ENCODE measurements at places on chromosomes 2 and 18. TPM values are rescaled to one million over a fixed set of nuclear protein-coding genes. Genes with fewer than 3 reads are reported as not detected.

- DNase-seq: no peak
Measured at GRCh38 chr2:28652217-28652616, 99.4 kb upstream of the PPP1CB start.

DNA sequence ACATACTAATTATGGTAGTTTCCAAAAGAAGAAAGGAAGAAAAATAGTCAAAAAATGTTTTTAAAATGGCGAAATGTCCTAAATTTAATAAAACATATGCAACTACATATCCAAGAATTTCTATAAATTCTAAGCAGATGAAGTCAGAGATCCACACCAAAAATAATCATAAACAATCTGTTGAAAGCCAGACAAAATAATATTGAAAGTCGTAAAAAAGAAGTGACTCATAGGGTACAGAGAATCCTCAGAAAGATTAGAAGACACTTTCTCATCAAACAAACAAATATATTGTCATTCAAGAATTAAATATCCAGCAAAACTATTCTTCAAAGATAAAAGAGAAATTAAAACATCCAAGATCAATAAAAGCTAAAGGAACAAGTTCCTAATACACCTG lies 281.4 kb upstream of the ZNF804A start:
- DNase-seq: no peak

DNA sequence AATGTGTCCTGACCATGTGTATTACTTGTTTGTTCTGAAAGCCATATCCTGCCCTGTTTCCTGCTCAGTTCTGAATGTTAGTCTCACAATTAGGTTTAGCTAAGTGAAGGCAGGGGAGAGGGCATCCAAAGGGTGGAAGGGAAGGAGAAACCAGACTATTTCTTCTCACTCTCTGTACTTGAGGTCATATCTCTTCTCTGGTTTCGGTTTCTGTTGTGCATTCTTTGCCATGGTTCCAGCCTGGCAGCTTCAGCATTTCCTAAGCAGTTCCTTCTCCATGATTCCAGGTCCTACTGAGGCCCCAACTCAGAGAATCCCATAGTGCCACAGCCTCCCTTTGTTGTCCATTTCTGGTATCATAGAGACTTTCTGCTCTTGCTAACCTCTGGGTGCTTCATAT lies 40.3 kb upstream of the HNMT start:
- DNase-seq: no peak

- DNase-seq: peak; percentile 66
Measured at GRCh38 chr2:30231996-30232800, 864 bp downstream of the LBH start.

The SLC5A6 gene
- not detected for polyA plus RNA-seq

The ALPP gene
- 0.13 TPM for polyA plus RNA-seq

DNA sequence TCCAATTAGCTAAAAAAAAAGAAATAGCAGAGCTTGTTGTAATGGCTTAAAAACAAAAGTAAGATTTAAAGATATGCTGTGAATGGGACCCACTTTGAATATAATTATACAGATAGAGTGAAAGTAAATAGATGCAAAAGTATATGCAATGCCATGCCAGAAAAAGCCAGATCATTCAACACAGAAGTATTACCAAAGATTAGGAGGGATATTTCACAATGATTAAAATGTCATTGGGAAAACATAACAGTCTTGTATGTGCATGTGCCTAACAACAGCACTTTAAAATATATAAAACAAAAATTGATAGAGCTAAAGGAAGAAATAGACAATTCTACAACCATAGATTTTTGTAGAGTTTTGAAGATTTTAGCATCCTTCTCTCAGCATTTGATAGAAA lies 19.9 kb upstream of the SIGLEC15 start:
- no peak for DNase-seq

- DNase-seq: no peak
Measured at GRCh38 chr2:10007435-10007834, 35.9 kb upstream of the KLF11 start.

DNA sequence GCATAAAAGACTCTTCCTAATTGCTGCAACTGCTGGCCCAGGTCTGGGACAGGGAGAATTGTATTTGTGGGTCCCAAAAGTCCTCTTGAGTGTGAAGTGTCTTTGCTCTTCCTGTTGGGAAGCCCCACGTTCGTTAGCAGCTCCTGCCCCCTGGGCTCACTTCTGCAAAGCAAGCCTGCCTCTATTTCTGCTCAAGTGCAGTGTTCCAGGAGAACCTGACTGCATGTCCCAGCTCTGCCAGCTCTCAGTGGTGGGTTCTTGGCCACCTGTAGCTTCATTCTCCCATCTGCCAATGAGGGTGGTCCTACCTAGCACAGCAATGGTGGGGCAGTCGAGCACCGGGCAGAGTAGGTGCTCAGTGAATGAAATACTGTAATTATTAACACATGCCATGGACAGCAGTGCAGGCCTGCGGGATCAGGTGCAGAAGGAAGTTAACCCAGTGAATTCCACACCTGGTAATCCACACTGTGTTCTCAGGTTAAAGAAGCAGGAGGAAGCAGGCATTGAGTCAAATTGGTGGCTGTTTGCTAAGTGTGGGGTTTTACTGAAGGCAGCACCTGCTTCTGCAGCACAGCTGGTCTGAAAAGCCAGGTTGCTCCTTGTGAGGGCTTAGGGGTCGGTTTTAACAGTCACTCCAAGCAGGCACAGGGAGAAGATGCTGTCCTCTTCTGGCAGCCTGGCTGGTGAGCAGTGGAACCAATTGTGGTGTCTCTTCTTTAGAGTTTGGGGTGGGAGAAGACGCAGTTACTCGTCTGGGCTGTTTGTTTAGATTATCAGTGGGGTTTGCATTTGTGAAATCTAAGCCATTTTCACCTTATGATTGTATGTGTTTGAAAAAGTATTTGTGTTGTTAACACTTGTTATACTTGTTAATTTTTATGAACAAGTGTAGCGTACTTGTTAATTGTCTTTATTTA lies 54.3 kb downstream of the DGKD start:
- DNase-seq: no peak

GRCh38 chr18:79769698-79770500 lies 27.8 kb upstream of the KCNG2 start:
- DNase-seq: no peak

The STARD6 gene
- not detected for polyA plus RNA-seq

GRCh38 chr2:134800341-134800740 lies 38.1 kb upstream of the ACMSD start:
- no peak for DNase-seq

Measured in muscle of arm (tissue), 14 donors.